ENCODE measurements at places on chromosomes 11 and 22. TPM values are rescaled to one million over a fixed set of nuclear protein-coding genes. Genes with fewer than 3 reads are reported as not detected.

Gene ANKK1
- total RNA-seq, result 1.2 TPM

DNA sequence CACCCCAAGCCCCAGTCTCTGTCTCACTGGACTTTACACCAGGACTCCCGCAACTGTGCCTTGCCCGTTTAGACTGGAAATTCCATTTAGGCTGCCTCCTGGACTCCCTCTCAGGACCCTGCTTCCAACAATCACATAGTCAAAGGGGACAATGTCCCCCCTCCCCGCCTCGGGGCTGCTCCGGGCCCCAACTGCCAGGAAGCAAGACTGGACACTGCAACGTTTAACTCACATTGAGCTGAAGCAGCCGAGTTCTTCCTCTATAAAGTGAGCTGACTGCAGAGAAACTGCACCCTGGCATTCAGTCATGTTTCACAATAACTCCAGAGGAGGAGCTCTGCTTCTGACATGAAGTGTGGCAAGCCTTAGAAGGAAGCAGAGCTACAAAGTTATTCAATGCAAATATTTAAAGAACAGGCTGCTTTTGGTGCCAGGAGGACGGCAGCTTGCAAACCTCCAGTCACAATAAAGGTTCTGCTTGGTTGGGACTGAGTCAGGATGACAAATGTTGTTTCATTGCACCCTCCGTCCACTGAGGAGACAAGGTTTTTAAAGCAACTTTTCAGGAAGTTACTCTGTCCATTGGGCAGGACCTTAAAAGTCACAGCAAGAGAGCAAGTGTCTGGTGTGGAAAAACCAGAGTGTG lies 19.9 kb downstream of the PACSIN2 start:
- no peak for DNase-seq

Gene RIMBP3B
- total RNA-seq, result 0.60 TPM

DNA sequence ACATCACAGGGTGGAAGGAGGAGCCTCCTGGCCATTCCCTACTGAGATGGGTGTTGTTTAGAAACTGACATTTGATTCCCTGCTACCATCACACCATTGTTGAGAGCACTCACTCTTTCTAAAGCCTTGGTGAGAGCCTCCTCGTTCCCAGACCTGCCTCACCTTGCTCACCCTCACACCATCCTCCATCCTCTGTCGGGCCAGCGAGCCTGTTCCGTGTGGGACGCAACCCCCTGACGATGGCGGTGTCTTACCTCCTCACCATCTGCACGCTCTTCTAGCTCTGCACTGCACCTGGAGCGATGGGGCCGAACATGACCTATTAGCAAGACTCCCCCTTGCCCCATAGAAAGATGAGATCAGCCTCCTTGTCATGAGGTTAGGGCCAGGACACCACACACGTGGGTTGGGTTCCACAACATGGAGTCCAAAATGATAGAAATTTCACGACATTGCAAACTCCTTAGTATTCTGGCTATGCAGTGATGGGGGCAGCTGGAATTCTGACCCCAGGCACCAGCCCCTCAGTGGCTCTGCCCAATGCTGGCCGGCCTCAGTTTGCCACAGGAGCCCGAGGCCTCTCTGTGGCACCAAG lies 1017.9 kb downstream of the TBC1D22A start:
- no peak for DNase-seq

DNA sequence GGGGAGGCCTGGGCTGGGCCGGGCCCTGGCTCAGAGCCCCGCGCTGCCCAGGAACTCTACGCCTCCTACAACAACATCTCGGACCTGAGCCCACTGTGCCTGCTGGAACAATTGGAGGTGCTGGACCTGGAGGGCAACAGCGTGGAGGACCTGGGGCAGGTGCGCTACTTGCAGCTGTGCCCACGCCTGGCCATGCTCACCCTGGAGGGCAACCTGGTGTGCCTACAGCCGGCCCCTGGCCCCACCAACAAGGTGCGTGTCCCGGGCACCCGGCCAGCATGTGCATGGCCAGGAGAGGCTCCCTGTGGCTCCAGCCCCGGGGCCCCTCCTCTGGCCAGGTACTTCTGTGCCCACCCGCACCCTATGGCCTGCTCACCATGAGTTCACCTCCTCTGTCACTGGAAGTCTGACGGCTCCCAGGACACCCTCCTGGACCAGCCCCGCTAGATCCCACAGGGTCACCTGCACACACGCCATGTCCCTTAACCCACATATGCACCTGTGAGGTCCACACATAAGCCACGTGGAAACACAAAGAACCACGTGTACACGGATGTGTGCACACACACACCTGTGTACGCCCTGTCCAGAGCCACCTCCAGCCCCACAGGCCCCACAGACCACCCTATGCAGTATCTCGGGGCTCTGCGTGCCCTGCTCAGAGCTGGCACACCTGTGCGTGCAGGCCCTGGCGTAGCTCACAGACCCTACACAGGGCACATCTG lies 10.4 kb downstream of the LMNTD2 start:
- DNase-seq, result no peak

Gene MOV10L1
- not detected for total RNA-seq

Gene LRP5
- total RNA-seq, result 7.2 TPM

DNA sequence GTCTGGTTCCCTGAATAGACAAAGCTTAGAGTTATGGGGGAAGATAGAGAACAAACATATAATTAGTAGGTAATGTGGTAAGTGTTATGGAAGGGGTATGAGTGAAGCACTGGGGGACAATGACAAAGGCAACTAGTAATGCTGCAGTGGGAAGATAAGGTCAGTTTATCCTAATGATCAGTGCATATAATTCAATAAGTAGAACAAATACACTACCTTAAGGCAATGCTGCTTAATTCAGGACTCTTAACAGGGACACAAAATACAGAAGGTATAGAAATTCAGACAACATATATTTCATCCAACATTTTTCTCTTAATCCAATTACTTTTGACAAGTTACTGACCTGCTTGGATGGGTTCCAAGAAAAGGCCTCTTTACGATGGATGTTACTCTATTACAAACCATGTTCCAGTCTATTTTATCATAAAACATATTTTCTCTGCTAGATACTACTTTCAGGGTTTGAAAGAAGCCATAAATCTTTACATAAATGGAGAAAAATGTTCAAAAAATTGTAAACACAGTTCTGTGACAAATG lies 1186.2 kb downstream of the LRRC4C start:
- no peak for DNase-seq

DNA sequence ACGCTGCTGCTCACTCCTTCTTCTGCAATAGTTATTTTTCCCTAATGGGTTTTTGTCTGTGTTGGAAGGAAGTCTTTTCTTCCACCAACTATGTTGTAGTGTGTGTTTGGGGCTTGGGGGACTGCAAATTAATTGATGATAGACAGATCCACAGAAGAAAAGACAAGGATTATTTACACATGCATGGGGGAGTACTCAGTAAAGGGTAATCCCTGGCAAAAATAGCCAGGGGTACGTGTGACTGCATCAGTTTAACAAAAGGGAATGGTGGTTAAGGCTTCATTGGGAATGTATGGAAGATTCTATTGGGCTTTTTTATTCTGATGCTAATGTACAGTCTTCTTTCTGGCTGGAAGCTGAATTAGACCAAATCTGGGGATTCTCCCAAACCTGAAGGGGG lies 20.2 kb upstream of the FEZ1 start:
- no peak for DNase-seq

Gene PLAAT2
- 0.53 TPM for total RNA-seq

DNA sequence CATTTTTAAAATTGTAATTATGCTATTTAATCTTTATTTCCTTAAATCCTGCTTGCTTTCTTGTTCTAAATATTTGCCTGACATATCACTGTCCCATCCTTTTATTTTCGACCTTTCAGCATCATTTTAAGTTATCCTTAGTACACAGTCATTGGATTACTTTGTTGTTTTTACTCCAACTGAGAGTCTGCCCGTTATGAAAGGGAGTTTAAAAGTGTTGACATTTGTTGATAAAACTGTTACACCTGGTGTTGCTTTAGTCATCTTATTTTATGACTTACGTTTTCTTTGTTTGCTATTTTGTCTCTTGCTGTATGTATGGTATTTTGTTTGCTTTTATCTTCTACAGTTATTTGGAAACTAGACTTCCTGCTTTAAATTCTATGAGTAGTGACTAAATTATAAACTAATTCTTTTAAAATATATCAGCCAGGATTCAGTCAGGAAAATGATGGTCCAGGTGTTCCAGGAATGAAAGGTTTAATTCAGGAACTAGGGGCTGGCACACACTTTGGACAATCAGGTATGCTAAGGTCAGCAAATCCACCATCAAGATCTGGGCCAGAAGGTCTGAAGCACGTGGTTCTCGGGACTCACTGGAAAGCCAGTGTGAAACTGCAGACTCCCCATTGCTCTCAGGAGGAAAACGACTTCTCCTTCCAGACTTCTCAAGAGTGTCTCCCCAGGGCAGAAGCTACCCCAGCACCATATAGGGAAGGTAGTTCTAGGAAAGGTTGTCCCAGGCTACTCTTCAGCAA lies 86.0 kb downstream of the RASSF10 start:
- DNase-seq, result no peak

Gene RIMBP3C
- total RNA-seq, result 2.8 TPM

DNA sequence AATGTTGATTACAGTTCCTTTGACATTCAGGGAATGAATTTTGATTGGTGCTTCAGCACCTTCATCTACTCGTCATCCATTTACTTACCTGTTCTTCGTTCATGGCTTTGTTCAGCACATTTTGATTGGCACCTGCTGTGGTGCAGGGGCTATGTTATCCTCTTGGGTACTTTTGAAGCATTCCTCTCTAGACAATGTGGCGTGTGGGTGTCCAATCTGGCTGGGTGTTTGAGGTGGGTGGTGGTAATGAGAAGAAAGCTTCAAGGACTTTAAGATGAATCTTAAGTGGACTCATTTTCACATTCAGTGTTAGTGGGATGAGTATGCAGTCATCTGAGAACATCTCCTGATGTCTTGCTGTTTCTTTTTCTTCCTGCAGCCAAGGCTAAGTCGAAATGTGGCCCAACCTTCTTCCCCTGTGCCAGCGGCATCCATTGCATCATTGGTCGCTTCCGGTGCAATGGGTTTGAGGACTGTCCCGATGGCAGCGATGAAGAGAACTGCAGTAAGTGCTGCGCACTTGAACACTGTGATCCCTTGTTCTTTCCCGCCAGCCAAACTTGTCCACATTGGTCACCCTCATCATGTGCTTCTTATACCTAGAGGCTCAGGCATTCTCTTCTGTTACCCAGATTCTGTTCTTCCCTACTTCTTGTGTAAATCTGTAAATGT lies 137.5 kb downstream of the LDLRAD3 start:
- DNase-seq, result no peak

- DNase-seq, result no peak
Observed at GRCh38 chr22:42930810-42931420, 73.8 kb upstream of the ARFGAP3 start.

DNA sequence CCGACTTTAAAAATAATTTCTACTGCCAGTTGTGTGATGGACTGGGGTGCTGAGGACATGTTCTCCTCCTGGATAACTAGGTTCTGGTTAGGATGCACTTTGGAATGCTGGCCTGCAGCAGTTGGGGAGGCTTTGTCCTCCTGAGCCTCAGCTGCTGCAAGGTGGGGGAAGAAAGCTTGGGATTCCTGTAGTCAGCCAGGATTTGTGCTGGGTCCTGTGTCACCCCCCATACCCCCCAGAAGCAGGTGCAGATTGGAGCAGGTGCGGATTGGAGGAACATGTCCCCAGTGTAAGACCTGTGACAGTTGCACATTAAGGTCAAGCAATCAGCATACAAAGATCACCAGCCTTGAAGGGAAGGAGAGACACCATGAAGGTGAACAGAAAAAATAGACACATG lies 51.1 kb downstream of the MED15 start:
- DNase-seq, result no peak

DNA sequence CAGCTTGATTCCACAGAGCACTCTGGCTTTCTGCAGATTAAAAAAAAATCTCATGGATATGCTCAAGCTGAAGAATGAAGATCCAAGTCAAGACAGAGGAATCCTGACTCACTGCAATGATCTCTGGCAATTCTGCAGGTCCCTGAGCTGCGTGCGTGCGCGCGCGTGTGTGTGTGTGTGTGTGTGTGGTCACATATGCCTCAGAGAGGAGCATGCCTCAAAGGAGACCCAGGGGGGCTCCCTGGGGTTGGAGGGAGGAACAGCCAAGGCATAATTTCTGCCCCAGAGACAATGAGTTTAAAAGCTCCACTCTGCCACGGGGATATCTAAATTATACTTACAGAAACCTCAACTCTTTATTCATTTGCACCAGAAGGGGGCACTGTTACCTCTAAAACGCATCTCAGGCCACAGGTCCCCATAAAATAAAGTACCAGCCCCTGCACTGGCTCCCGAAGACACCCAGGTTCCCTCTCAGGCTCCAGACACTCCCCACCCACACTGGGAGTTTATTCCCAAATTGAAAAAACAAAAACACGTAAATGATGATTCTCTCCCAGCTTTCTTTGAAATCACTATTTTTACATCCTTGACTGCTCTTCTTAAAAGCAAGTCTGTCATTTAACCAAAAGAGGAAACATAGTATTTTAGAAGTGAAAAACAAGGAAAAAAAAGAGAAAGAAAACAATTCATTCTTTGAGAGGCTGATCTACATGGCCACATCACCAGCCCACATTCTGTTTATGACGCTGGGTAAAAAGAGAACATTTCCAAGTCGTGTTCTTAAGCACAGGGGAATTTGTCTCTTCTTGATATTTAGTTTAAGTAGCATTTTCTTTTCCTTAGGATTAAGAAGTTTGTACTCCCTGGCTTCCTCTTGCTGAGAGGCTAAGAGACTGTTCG lies 401.0 kb downstream of the LARGE1 start:
- no peak for DNase-seq
